ENCODE measurements at places on chromosomes 7 and 10. TPM values are rescaled to one million over a fixed set of nuclear protein-coding genes. Genes with fewer than 3 reads are reported as not detected.

The NODAL gene
- not detected for total RNA-seq

The BTBD16 gene
- not detected for total RNA-seq

GRCh38 chr10:95121904-95122303 lies 52.6 kb upstream of the CYP2C8 start:
- no peak overlapping the region for H3K27ac ChIP-seq
- no peaks in the 10 kb centered on the region for H3K27me3 ChIP-seq
- no peak for DNase-seq
- H3K4me1 ChIP-seq = no peaks in the 10 kb centered on the region

- peak overlapping the region; percentile 0 for H3K27ac ChIP-seq
- no peaks in the 10 kb centered on the region for H3K4me1 ChIP-seq
- no peaks in the 10 kb centered on the region for H3K27me3 ChIP-seq
- DNase-seq = peak; percentile 64
- no peak overlapping the region for H3K4me3 ChIP-seq
Observed at GRCh38 chr10:34280599-34281374, 534.3 kb downstream of the PARD3 start.

GRCh38 chr7:21903020-21903786 lies 42.5 kb downstream of the CDCA7L start:
- no peak overlapping the region for H3K27ac ChIP-seq
- H3K4me3 ChIP-seq = no peak overlapping the region
- no peak for DNase-seq
- H3K4me1 ChIP-seq = no peaks in the 10 kb centered on the region

DNA sequence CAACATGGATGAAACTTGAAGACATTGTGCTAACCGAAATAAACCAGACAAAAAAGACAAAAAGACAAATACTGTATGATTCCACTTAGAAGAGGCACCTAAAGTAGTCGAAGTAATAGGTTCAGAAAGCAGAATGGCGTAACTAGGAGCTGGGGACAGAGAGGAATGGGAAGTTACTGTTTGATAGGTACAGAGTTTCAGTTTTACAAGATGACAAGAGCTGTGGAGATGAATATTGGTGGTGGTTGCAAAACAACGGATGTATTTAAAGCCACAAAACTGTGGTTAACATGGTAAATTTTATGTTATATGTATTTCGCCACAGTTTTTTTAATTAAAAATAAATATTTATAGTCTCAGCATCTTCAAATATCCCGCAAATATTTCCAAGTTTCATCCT lies 64.1 kb upstream of the DIP2C start:
- no peaks in the 10 kb centered on the region for H3K36me3 ChIP-seq
- H3K4me1 ChIP-seq = no peaks in the 10 kb centered on the region
- DNase-seq = no peak
- H3K4me3 ChIP-seq = no peak overlapping the region

DNA sequence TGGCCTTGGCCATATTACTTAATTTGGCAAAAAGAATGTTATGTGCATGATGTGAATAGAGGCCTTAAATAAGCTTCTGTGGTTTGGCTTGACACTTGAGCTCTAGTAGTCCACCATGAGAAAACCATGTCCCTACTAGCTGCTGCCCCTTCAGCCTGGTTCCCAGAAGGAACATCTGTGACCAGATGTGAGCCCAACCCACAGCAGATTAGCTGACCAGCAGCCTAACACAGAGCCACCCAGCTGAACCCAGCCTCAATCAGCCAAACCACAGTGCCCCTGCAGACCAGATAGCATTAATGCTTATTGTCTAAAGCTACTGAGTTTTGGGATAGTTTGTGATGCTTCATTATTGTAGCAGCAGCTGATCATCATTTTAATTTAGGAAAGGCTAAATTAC lies 16.6 kb downstream of the JAZF1 start:
- H3K36me3 ChIP-seq = no peaks in the 10 kb centered on the region
- H3K27me3 ChIP-seq = no peaks in the 10 kb centered on the region
- H3K4me1 ChIP-seq = no peaks in the 10 kb centered on the region
- H3K27ac ChIP-seq = no peak overlapping the region
- H3K4me3 ChIP-seq = no peak overlapping the region
- DNase-seq = no peak

GRCh38 chr7:139488810-139489209 lies 5.3 kb upstream of the KLRG2 start:
- no peak for DNase-seq
- H3K27ac ChIP-seq = no peak overlapping the region
- no peaks in the 10 kb centered on the region for H3K27me3 ChIP-seq
- H3K4me3 ChIP-seq = no peak overlapping the region

DNA sequence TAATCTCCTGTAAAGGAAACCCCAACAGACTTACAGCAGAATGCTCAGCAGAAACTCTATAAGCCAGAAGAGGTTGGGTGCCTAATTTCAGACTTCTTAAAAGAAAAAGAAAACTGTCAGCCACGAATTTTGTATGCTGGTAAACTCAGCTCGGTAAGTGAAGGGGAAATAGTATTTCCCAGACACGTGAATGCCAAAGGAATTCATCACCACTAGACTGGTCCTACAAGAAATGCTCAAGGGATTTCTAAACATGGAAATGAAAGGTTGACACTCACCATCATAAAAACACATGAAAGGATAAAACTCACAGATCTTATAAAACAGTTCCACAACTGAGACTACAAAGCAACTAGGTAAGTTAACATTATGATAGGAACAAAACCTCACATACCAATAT lies 68.6 kb downstream of the GLCCI1 start:
- no peaks in the 10 kb centered on the region for H3K27me3 ChIP-seq
- no peak for DNase-seq
- no peak overlapping the region for H3K4me3 ChIP-seq
- no peak overlapping the region for H3K27ac ChIP-seq
- no peaks in the 10 kb centered on the region for H3K36me3 ChIP-seq

The TMEM270 gene
- 4.9 TPM for total RNA-seq

GRCh38 chr7:21966271-21966670 lies 20.6 kb upstream of the CDCA7L start:
- no peaks in the 10 kb centered on the region for H3K4me1 ChIP-seq
- no peak for DNase-seq
- no peak overlapping the region for H3K4me3 ChIP-seq
- H3K36me3 ChIP-seq = no peaks in the 10 kb centered on the region
- H3K27ac ChIP-seq = no peak overlapping the region

The NUTM2D gene
- 13.0 TPM for total RNA-seq

The ARHGEF35 gene
- 9.7 TPM for total RNA-seq

DNA sequence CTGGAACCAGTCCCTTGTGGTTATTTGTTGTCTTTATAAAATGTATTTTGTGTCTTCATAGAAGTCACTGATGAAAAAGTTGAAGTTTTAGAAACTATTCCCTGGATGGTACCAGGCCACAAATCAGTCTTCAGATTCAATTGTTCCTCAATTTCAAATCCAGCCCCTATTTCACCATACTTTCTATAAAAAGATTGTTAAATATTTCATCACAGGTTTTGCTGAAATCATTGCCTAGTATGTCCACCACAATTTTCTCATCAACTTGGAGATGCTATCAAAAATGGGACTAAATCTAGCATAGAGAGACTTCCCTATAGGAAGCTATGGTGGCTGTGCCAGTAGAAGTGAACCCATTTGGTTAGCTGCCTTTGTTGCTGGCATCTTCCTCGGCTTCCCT lies 118.5 kb downstream of the RAB18 start:
- H3K4me3 ChIP-seq = no peak overlapping the region
- DNase-seq = no peak
- H3K27me3 ChIP-seq = no peaks in the 10 kb centered on the region
- no peak overlapping the region for H3K27ac ChIP-seq

- H3K4me1 ChIP-seq = no peaks in the 10 kb centered on the region
Observed at GRCh38 chr7:69878591-69878990, 280.3 kb downstream of the AUTS2 start.

DNA sequence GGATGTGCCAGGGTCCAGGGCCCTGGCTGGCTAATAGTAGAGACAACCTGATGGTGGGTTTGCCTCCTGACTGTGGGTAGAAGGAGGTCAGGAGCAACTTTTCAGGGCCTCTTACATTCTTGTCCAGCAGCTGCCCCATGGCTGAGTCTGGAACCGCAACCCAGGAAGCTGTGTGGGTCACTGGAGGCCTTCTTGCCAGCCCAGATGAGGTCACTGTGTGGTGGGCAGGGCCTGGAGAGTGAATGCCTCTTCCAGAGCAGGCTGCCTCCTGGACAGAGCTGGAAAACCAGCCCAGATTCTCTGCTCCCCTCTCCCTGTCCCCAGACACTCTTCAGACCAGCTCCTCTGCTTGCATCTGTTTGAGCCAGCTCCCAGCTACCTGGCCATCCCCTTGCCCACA lies 43.5 kb upstream of the LEP start:
- no peak overlapping the region for H3K4me3 ChIP-seq
- H3K27me3 ChIP-seq = peaks cover 4% of the 10 kb centered on the region
- no peak for DNase-seq
- H3K4me1 ChIP-seq = no peaks in the 10 kb centered on the region
- H3K27ac ChIP-seq = no peak overlapping the region

DNA sequence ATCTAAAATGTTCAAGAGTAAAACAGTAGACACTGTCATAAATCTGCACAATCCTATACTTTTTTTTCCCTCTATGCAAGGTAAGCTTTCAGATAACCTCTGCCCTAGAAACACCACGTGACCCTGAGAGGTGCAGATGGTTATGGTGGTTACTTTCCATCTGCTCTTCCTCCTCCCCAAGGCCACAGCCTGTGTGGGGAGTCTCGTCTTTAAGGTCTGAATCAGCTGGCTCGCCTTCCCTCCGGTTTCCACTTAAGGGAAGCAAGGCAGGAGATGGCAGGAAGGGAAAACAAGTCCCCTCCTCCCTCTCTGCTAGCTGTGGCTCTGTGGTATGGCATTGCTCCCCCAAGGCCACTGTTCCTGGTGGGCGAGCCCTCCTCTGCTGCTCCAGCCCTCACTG lies 181.8 kb downstream of the GLI3 start:
- no peak for DNase-seq
- no peak overlapping the region for H3K4me3 ChIP-seq
- no peak overlapping the region for H3K27ac ChIP-seq
- no peaks in the 10 kb centered on the region for H3K27me3 ChIP-seq
- no peaks in the 10 kb centered on the region for H3K4me1 ChIP-seq

DNA sequence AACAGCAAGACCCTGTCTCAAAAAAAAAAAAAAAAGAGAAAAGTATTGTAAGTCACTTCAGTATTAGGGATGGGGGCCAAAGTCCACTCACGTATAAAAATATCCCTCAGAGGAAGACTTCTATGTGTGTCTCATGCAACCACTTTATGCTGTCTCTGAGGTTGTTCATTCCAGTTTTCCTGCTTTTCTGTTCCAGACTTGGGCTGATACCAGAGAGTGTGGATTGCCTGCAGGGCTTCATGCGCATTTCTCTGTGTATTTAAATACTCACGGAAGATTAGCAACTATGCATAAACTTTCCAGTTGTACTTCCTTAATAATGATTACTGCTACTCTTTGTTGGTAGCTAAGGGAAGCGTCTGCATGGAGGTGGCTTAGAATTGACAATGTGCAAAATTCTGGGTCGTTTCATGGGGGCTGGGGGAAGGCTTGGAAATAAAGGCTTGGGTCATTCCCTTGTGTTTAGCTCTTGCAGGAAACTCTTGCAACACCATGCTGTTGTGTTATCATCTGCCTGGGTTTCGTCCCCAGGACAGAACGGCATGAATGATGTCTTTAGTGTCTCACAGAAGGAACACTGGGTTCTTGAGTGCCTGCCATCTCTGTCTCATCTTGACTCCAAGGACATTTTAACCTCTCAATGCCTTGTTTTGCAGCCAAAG lies 54.1 kb downstream of the KIAA1217 start:
- peak; percentile 62 for DNase-seq
- no peak overlapping the region for H3K4me3 ChIP-seq
- H3K4me1 ChIP-seq = peaks cover 6% of the 10 kb centered on the region
- no peaks in the 10 kb centered on the region for H3K27me3 ChIP-seq

The PRPS1L1 gene
- not detected for total RNA-seq

- H3K27ac ChIP-seq = no peak overlapping the region
- no peak overlapping the region for H3K4me3 ChIP-seq
- DNase-seq = no peak
- no peaks in the 10 kb centered on the region for H3K4me1 ChIP-seq
- no peaks in the 10 kb centered on the region for H3K36me3 ChIP-seq
- H3K27me3 ChIP-seq = no peaks in the 10 kb centered on the region
Observed at GRCh38 chr7:116522247-116522646, 2.6 kb upstream of the CAV1 start.

The DCLRE1C gene
- total RNA-seq = 11.5 TPM

DNA sequence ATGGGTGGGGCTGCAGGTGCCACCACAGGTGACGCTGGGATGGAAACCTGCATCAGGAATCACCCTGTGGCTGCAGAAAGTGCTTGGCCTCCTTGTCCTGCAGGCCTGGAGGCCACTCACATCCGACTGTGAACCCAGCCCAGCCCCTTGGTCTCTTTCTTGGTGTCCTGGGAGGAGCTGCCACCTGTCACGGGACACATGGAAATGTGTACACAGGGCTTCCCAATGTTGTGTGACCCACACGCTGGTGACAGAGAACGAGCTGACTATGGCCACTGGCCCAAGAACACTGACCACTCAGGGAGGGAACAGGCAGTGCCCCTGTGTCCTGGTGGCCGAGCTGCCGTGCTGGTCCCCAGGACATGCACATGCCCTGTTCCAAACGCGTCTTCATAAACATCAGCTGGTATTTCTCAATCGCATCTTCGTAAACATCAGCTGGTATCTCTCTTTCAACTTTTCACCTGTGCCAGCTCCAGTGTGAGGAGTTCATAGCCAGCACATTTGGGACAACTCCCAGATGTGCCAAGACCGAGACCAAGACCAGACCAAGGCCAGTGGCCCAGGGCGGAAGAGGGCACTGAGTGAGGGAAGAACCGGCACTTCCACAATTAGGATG lies 57.9 kb upstream of the INPP5A start:
- no peak overlapping the region for H3K27ac ChIP-seq
- no peaks in the 10 kb centered on the region for H3K36me3 ChIP-seq
- H3K27me3 ChIP-seq = no peaks in the 10 kb centered on the region
- no peak overlapping the region for H3K4me3 ChIP-seq
- DNase-seq = no peak
- no peaks in the 10 kb centered on the region for H3K4me1 ChIP-seq

DNA sequence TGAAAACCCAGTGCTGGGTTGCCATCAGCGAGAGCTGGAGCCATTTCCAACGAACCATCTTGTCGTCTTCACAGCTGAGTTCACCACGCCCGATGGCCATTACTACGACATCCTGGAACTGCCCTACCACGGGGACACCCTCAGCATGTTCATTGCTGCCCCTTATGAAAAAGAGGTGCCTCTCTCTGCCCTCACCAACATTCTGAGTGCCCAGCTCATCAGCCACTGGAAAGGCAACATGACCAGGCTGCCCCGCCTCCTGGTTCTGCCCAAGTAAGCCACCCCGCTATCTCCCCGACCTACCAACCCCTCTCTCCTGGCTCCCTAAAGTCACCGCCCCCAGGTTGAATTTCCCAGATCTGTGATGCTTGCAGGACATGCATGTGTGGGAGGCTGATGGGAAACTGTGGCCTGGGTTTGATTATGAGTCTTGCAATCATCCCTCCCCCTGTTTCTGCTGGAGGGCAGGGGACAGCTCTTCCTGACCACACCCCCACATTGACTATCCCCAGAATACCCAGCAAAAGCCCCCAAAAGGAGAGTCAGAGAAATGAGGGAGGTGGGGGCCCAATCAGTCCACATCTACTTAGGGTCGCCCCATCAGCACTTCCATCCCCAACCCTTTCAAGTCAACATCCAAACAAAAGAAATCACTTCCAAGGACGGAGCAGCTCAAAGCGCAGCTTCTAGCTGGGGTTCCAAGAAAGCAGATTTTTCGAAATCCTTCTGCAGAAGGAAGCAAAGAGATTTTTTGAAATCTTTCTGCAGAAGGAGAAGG lies 6.9 kb downstream of the SERPINE1 start:
- no peak overlapping the region for H3K27ac ChIP-seq
- no peak overlapping the region for H3K4me3 ChIP-seq
- no peak for DNase-seq
- no peaks in the 10 kb centered on the region for H3K36me3 ChIP-seq

The TEX36 gene
- not detected for total RNA-seq
